ENCODE measurements at places on chromosomes 2 and 18. TPM values are rescaled to one million over a fixed set of nuclear protein-coding genes. Genes with fewer than 3 reads are reported as not detected.

- DNase-seq, result no peak
Measured at GRCh38 chr2:154978710-154979109, 280.2 kb downstream of the KCNJ3 start.

DNA sequence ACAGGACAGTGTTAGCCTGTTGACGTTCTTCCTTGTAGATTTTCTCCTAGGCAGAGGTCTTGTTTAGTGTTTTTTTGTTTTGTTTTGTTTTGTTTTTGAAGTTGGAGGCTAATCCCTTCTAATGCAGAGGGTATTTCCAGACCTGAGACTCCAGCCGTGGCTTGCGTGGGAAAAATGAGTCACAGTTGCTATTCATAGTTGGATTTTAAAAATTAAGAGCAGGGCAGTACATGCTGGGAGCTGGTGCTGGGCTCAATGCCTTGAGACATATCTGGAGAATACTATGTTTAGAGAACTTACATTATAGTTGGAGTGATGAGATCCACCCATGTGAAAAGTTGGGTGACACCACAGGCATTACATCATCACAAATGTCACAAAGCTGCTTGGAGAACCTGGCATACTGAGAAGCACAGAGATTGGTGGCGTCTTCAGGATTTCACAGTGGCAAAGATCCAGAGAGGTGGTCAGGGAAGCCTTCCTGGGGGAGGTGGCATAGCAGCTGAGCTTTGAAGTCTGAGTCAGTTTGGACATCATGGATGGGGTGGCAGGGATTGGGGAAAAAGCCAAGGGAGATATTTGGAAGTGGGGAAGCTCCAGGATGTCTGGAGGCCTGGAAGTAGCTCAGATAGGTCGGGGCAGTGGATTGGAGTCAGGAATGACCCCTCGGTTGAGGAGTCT is 249.4 kb downstream of the LOXHD1 start:
- peak; percentile 65 for DNase-seq

GRCh38 chr2:111227716-111228141 is 107.0 kb downstream of the BCL2L11 start:
- no peak for DNase-seq

DNA sequence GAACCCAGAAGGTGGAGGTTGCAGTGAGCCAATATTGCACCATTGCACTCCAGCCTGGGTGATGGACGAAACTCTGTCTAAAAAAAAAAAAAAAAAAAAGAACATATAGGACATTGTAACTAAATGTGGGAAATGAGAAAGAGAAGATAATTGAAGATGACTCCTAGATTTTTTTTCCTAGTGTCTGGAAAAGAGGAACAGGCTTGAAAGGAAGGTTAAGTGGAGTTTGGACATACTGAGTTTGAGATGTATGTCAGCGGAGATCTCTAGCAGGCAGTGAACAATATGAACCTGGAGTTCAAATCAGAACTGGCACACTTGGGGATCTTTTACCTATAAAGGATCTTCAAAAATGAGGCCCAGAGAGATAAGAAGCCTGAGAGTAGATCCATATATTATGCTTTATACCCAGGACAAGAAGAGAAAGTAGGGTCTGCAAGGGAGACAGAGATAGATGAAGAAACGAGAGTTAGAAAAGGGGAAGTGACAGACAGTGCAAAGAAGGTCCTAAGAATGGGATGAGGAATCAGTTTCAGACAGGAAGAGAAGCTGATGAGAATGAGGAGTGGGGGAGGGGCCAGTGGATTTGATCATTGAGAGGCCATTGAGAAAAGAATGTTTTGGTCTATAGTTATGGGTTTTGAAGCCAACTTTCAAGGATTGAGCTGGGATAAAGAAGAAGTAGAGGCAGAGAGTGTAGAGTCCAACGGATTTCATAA is 46.9 kb upstream of the CD28 start:
- no peak for DNase-seq

DNA sequence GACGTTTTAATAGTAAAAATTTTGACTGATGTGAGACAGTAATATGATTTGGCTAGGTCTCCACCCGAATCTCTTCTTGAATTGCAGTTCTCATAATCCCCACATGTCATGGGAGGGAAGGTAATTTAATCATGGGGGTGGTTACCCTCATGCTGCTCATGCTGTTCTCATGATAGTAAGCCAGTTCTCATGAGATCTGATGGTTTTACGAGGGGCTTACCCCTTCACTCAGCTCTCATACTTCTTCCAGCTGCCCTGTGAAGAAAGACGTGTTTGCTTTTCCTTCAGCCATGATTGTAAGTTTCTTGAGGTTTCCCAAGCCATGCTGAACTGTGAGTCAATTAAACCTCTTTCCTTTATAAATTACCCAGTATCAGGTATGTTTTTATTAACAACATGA is 327.0 kb upstream of the CDH7 start:
- DNase-seq, result no peak

DNA sequence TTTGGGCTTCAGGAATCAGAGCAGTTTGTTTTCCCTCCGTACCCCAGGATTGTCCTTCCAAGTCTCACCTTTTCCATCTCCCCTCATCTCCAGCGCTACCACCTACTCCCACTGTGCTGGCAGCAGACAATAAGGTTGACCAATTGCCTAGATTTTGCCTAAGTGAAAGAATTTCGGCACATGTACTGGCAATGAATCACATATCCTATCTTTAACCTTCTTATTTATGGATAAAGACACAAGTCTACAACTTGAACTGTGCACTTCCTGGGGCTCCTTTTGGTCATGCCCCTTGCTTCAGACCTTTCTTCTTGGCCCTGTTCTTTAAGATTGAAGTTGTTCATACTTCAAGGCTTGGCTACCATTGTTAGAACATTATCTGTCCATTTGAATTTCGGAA is 71.4 kb downstream of the KCMF1 start:
- DNase-seq, result no peak

DNA sequence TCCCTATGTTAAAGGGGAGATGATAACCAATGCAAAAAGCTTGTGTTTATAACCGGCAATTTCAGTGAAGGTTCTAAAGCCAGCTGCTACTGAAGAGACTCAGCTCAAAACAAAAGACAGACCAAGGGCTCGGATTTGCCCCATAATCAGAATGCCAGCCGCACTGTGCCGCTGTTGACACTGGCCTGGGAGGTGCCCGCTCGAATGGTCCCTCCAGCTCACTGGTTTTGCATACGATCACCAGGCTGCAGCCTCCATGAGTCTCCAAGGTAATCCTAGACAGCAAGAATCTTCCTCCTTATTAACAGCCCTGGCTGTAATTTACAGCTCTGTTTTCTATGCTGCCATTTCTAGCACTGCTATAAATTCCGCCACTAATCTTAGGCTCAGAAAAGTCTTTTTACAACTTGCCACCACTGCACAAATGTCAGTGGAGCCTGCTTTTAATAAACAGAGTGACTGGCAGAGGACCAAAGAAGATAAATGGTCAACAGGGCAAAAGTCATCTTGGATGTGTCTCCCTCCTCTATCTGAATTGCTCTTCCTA is 155.7 kb upstream of the SH3BP4 start:
- DNase-seq, result no peak

DNA sequence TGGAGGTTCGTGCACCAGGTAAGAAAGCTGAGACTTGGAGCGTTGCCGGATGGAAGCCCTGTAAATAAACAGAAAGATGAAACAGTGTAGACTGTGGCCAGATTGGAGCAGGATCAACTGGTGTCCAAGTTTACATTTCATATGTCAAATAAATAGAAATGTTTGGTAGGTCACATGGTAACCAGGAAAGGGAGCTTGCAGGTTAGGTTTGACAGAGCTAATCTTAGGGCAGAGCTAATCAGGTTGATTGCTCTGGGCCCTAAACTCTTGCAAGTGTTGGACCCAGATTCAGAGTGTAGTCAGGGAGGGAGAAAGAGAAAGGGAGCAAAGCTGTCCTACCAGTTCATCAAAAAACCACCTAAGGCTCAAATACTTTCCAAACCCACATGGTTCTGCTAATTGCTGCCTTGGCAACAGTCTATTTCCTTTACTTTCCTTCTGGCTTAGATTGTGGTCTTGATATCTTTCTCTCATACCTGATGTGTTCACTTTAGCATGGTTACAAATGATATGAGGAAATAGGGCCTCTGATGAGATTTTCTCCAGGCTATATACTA is 63.2 kb downstream of the G6PC2 start:
- no peak for DNase-seq

GRCh38 chr18:34358923-34359322 is 134.2 kb upstream of the NOL4 start:
- no peak for DNase-seq

- no peak for DNase-seq
Measured at GRCh38 chr2:196427986-196428634, 211.4 kb upstream of the CCDC150 start.

GRCh38 chr2:177180269-177181000 is 32.2 kb upstream of the HNRNPA3 start:
- DNase-seq, result no peak

DNA sequence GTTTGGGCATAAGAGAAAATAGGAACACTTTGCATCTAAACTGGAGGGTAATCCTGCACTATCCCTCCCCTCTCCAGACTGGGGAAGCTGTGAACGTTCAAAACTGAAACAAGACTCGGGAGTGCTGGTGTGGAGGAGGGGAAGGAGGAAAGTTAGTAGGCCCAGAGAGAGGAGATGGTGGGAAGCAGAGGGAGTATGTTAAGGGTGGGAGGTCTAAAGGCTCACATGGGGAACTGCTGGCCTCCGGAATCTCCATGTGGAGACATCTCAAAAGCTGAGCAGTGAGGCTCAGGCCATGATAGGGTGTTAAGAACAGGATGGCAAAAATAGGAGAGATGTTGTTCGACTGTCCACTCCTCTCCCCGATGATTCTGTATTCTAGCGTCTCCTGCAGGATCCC is 47.9 kb downstream of the ADD2 start:
- DNase-seq, result no peak

DNA sequence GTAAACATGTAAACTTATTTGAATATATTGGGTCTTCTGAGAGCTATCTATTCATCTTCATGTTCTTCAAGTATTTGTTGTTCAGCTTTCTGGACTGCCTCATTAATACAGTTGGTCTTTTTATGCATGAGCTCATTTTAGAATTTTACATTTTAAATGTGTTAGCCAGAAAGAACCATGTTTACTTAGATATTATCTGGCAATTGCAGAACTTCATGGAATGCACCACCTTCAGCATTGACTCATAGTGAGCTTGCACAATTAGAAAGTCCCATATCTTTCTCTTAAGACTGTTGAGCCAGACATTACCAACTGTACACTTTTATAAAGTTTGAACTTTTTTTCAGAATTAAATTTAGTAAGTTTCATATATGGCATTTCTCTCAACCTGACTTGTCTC is 536.7 kb downstream of the RIT2 start:
- no peak for DNase-seq

GRCh38 chr18:8423051-8423557 is 186.1 kb upstream of the RAB12 start:
- no peak for DNase-seq

GRCh38 chr2:108385411-108386071 is 7.8 kb downstream of the SULT1C4 start:
- DNase-seq, result no peak

DNA sequence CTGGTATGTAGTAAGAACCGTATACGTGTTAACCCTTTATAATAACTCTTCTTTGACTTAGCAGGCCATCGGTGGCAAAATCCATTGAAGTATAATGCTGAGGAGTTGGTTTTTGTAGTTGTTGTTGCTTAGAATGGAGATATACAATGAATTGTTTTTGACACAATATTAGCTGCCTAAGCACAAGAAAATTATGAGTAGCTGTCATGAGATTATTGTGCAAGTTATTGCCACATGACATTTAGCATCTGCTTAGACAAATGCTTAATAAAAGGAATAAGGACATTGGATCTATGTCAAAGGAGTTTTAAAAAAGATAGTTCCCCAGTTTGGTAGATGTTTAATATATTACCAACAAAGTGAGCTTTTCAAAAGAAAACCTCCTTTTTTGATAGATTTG is 59.9 kb downstream of the ABCB11 start:
- DNase-seq, result no peak

- no peak for DNase-seq
Measured at GRCh38 chr2:62576276-62576939, 70.4 kb upstream of the TMEM17 start.

- DNase-seq, result no peak
Measured at GRCh38 chr2:119293254-119293653, 69.6 kb downstream of the STEAP3 start.

- DNase-seq, result no peak
Measured at GRCh38 chr2:144471305-144472045, 48.4 kb downstream of the ZEB2 start.

DNA sequence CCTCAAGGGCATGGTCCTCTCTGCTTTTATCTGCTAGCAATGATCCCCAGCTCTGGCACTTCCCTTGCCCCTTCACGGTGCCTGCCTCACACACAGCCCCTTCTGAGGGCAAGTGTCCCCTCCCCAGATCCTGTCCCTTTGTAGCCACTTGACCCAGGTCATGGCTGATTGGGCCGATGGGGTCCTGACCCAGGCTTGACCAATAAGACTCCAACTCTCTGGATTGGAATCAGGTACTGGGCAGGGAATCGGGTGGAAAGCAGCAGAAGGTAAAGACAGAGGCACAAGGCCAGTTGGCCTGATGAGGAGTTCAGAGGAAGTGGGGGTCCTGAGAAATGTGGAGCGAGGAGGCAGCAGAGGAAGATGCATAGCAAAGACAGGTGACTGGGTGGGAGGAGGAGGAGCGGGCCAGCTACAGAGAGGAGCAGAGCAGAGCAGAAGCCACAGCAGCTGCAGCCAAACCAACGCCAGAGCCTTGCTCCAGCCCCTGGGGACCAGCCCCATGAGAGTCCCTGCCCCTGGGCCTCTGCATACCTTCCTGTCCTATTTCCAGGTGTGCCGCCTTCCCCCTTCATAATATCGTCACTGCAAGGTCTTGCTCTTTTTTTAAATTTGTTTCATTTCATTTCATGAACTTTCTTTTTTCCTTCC is 39.1 kb downstream of the CAPN13 start:
- no peak for DNase-seq

- DNase-seq, result no peak
Measured at GRCh38 chr2:171999161-171999560, 592 bp upstream of the METAP1D start.

GRCh38 chr2:126482582-126483464 is 173.1 kb upstream of the GYPC start:
- no peak for DNase-seq

Gene KLHL41
- 2,613 TPM for total RNA-seq

Gene VWA3B
- not detected for total RNA-seq

Gene PLEKHH2
- 4.6 TPM for total RNA-seq

Gene CRYGD
- total RNA-seq, result not detected

Gene SLC8A1
- total RNA-seq, result 2.6 TPM

Gene AQP12A
- not detected for total RNA-seq

Gene KCNF1
- not detected for total RNA-seq

Gene NFATC1
- total RNA-seq, result 28.0 TPM

Gene RNF144A
- 5.4 TPM for total RNA-seq

Gene CD8B
- not detected for total RNA-seq

Gene SLC23A3
- total RNA-seq, result not detected

Gene PLCL1
- 9.2 TPM for total RNA-seq
